Stimulated activated CD8-positive, alpha-beta memory T cell treated with anti-CD3 and anti-CD28 coated beads, Interleukin-4, amount 100 ng/mL, for 48 hours (primary cell): ENCODE measurements at places on chromosomes 11 and 22.
A peak's percentile ranks its signal among the peaks of the same experiment; 100 is the strongest.

DNA sequence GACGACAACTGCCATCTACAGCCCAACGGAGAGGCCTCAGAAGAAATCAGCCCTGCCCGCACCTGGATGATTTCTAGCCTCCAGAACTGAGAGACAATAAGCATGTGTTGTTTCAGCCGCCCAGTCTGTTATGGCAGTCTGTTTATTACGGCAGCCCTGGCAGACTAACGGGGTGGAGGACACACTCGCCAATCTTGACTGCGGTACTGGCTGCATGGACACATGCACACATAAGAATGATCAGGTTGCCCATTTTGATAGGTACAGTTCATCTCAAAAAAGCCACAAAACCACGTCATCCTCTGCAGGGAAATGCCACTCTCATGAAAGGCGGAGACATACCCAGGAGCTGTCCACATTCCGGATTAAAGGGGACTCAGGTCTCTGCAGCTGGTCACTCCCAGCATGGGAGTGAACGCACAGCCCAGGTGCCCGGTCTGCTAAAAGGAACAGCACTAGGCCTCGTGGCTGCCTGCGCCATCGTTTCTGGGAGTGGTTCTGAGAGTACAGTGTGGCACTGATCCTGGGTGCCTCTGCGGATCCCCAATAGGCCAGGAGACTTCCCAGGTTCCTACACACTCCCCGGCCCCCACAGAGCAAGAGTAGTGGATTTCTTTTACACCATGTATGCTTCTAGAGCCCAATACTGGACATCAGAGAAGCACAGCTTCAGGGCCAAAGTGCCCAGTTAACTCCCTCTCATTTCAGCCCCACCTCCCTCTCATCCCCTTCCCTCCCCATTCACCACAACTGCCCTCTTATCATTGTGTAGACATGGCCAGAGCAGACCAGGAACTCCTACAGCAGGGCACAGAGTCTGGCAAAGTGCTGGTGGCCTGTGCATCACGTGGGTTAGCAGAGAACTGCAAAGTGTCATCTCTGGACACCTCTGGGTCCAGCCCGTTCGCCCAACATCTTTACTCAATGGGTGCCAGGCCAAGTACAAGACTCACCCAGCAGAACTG lies 11.7 kb upstream of the COMT start:
- no peak for DNase-seq

DNA sequence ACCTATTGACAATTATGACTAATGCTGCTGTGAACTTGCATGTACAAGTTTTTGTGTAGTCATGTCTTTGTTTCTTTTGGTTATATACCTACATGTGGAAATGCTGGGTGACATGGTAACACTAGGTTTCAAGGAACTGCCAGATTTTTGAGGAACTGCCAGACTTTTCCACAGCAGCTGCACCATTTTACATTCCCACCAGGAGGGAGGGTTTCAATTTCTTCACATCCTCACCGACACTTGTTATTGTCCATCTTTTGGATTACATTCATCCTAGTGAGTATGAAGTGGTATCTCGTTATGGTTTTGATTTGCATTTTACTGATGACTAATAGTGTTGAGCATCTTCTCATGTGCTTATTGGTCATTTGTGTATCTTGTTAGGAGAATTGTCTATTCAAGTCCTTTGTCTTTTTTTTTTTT lies 13.3 kb downstream of the CLDN5 start:
- no peak for DNase-seq

- DNase-seq, result no peak
Observed at GRCh38 chr11:126782810-126783209, 217.8 kb downstream of the KIRREL3 start.

- no peak for DNase-seq
Observed at GRCh38 chr11:96622026-96622634, 232.3 kb downstream of the JRKL start.

GRCh38 chr11:66316849-66317251 lies at the start of gene CD248:
Gene CD248, minus strand, starts transcription at chr11:66317044. Its CDS starts 17 bp downstream, at chr11:66317027.
- DNase-seq, result peak; percentile 36

DNA sequence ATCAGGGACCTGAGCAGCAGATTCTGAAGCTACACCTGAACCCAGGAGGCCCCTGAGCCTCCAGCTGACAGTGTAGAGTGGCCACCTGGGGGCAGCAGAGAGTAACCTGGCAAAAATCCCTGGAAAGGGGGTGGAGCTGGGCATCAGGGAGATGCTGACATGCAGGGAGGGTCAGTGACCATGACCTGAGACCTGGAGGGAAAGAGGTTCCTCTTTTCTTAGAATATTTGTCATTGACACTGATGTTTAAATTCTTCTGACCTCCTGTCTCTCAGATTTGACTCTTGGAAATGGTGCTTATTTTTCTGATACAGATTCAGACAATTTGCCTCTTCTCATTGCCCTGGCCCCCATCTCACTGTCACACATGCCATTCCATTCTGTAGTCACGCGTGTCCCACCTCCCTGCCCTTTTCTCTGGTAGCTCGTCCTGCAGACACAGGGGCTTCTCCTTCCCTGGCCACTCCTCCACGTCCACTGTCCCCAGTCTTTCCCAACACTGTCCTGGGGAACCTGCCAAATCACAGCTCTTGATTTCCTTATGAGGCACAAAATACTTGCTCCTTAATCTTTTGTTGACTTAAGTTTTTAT lies 117.2 kb upstream of the IGLL5 start:
- DNase-seq, result peak; percentile 77

- no peak for DNase-seq
Observed at GRCh38 chr11:44306052-44306917, 3.7 kb downstream of the ALX4 start.

DNA sequence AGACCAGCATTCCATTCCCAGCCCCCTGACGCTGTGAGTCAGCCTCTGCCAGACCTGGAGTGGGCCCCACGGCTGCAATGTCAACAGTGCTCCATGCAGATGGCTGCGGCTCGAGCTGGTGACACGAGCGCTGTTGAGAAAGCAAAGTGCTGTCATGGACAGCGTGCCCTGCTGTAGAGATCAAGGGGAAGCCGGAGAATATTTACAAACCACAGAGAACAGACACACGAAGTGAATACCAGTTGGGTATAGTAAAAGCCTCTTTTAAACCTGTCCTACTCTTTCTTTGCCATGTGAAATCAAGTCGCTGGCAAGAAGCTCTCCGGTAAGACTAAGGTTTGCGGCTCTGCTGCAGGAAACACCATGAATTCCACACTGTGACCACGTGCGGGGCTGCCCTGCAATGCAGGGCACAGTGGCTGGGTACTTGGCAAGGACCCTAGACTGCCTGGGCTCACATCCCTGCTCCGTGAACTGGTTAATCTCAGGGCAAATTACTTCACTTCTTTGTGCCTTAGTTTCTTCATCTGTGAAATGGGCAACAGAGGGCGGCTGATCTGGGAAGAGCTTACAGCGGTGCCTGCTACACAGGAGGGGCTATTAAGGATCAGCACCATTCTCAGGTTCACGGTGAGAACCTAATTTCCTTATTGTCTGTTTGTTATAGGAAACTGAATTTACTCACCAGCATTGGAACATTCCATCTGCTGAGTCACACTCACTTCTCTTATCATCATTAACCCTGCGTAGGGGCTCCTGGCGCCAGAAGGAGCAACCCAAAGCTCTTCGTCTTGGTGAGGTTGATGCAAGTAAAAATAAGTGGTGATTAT lies 27.8 kb upstream of the ELFN2 start:
- no peak for DNase-seq

DNA sequence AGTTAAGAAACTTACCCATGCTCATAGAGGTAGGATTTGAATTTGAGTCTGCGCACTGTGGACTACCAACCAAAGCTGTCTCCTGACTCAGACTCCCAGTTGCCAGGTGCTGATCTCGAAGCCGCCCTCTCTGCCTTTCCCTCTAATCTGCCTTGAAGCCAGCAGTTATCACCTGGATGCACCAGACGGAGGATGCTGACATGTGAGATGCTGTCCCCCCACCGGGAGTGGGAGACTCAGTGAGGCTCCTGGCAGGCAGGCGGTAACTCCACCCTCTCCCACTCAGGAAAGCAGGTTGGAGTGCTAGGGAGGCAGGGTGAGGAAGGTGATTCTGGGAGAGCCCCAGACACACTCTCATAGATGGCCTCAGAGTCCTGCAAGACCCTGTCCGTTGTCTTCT lies 40.4 kb downstream of the KIAA1671 start:
- DNase-seq, result no peak

DNA sequence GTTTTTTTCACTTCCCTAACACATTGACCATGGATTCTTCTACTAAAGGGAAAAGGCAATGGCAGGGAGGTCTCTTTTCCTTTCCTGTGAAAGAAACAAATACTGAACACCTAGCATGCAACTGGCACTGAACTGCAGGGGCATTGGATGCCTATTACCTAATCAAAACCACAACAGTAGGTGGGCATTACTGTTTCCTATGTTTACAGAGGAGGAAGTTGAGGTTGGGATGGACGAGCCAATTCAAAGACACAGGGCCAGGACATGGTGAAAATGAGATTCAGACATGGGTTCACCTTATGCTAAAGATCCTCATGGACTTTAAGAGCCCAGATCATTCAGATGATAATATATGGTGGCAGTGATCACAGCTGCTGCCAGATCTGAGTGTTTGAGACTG lies 407.0 kb downstream of the MIAT start:
- no peak for DNase-seq

GRCh38 chr11:88655196-88655595 lies 317.7 kb upstream of the CTSC start:
- DNase-seq, result no peak

DNA sequence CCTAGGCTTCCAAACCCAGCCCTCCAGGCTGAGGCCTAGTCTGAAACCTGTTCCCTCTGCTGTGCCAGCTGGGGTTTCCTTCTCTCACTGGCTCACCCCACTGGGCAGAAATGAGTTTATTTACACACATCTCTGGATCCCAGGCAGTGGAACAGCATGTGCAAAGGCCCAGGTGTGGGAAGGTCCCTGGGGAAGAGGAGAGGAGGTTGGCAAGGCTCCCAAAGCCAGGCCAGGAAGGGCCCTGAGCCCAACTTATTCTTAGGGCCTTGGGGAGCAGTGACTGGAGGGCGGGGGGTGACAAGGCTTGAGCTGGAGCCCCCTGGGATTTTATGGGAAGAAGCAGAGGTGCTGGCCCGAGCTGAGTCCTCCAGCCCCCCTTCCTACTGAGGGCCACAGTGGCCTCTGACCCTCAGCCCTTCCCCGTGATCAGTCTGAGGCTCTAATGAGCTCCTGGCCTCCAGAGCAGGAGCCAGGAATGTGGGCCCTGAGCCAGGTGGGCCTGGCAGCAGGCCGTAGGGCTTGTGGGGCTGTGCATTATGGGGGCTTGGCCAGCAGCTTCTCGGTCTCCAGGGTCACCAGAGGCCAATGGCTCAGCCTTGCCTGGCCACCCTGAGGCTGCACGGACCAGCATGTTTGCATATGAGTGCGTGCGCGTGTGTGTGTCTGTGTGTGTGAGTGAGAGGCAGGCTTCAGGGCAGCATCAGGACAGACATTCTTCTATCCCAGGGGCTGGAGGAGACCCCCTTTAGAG lies 2.9 kb downstream of the MYO7A start:
- DNase-seq, result no peak

DNA sequence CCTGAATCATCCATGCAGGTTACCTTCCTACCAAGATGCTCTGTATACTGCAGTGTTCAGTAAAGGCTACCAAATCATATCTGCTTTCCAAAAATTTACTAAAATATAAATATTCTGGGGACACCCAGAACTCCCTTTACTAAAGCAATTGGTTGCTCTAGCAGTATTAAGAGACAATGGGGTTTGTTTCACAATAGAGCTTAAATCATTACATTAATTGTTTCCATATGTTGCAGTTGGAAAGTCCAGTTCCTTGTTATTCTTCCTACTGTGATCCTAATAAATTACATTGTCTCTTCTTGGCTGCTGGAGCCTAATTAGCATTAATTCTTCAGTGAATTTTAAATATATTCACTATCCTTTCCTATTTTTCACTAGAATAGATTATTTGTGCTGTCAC lies 316.0 kb upstream of the MTNR1B start:
- no peak for DNase-seq

GRCh38 chr11:36713715-36714114 lies 115.7 kb upstream of the RAG2 start:
- DNase-seq, result no peak

GRCh38 chr11:130728185-130729180 lies 187.8 kb downstream of the SNX19 start:
- DNase-seq, result no peak

DNA sequence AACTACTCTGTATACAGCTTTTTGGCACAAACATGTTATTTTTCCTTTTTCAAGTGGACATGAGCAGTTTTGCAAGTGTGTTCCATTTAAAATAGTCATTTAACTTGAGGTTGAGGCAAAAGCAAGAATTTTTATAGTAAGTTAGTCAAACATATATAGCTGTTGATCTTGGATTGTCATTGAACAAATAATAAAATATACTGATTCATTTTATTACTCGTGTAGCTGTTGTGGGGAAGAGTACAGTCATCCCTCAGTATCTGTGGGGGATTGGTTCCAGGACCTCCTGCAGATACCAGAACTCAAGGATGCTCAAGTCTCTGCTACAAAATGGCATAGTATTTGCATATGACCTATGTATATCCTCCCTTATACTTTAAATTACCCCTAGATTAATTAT lies 45.3 kb downstream of the EXT2 start:
- no peak for DNase-seq

- no peak for DNase-seq
Observed at GRCh38 chr22:47411006-47411405, 648.6 kb downstream of the TBC1D22A start.

- no peak for DNase-seq
Observed at GRCh38 chr11:47056261-47056915, 119.8 kb downstream of the CSTPP1 start.

GRCh38 chr11:95593111-95593510 lies 196.5 kb downstream of the FAM76B start:
- DNase-seq, result no peak

DNA sequence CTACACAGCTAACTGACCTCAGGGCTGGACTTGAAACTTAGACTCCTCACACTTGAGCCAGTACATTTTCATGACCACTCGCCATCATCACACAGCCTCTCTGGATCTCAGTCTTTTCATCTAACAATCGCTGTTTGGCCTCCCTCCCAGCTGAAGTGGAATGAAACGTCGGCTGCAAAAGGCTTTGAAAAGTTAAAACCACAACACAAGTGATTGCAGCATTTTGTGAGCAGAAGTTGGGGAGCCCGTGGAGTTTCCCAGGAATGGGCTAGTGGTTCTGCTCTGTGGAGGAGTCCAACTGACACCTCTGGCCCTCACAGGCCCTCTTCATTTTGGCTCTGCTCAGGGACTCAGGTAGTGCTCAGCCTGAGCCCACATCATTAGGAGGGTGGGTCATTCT lies 35.9 kb upstream of the TRIM29 start:
- DNase-seq, result no peak

DNA sequence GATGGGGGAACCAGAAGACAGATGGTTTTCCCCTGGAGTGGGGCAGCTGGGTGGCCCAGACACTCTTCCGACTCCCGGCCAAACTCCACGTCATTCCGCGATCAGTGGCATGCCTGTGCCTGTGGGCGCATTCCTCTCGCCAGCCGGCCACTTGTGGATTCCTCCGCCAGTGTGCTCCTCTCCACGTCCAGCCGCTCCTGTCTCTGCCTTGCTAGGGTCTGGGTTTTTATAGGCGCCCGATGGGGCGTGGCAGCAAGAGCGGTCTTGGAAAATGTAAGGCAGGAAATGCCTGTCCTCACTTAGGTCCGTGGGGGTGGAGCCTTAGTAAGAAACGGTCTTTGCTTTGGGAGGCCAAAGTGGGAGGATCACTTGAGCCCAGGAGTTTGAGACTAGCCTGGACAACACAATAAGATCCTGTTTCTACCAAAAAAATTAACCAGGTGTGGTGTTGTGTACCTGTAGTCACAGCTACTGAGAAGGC lies 81.6 kb upstream of the SEPTIN5 start:
- DNase-seq, result peak; percentile 2
